ENCODE measurements at places on chromosomes 4 and X.

DNA sequence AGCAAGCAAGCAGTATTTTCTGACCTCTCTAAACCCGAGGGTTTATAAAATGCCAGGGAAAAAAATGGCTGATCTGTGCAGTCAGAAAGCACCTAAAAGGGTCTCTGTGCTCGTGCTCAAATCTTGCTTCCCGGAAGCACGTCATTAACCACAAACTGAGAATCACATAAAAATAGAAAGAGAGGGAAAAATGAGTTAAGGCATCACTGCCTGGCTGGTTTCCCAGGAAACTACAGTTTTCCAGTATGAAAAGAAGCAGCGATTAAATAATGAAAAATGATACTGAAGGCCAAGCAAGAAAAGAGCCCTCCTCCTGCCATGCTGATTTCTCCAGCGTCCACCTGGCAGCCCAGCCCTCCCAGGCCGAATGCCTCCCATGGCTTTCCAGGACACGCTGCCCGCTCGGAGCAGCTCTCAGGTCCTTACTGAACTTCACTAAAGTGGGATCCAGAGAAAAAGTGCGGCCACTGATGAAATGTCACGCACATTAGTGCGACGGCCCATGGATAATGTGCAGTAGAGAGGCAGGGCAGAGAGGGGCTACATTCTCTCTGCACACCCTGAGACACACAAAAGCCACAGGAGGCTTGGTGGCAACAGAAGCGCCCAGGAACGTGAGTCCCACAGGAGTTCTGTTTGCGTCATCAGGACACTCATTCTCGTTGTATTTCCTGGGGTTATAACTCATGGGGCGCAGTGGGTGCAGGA is 80.4 kb downstream of the WFS1 start:
- DNase-seq: no peak

DNA sequence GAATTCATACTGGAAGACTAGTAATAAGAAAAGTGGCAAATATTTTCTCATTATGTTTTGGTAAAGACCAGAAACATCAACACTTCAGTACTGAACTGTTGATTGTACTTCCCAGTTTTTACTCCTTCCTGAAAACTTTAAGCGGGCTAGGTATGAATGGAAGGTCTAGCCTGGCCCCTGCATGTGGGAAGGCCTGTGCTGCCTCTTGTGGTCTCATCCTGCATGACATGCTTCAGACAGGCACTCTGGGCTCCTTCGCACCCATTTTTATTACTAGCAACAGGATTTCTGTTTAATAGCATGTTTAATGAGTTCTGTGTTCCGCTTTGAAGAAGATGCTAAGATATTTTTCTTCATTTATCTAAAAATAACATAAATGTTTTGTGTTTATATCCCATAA is 279.1 kb downstream of the ANK2 start:
- DNase-seq: no peak

DNA sequence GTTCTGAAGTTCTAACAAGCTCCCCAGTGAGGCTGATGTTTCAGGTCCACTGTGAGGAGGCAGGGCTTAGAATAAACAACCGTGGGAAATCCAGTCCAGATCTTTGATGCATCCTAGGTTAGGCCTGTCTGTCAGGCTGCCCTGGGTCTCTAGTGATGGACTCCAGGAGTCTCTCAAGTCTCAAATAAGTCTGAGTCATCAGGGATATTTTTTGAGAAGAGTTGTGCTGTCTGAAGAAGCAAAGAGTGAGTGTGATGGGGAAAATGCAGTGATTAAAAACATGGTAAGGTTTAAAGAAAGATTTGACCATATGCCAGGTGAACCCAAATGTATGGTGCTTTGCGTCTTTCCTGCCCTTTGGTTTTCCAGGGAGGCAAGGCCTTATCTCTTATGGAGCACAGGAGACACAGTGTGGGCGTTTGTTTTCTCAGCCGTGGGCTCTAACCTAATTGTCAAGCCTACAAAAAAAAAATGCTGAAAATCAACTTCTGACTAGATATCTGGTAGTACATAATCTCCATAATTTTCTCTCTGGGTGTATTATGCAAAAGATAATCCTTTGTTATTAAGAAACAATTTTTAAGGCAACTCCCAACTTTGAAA is 100.7 kb downstream of the PTTG2 start:
- no peak for DNase-seq

DNA sequence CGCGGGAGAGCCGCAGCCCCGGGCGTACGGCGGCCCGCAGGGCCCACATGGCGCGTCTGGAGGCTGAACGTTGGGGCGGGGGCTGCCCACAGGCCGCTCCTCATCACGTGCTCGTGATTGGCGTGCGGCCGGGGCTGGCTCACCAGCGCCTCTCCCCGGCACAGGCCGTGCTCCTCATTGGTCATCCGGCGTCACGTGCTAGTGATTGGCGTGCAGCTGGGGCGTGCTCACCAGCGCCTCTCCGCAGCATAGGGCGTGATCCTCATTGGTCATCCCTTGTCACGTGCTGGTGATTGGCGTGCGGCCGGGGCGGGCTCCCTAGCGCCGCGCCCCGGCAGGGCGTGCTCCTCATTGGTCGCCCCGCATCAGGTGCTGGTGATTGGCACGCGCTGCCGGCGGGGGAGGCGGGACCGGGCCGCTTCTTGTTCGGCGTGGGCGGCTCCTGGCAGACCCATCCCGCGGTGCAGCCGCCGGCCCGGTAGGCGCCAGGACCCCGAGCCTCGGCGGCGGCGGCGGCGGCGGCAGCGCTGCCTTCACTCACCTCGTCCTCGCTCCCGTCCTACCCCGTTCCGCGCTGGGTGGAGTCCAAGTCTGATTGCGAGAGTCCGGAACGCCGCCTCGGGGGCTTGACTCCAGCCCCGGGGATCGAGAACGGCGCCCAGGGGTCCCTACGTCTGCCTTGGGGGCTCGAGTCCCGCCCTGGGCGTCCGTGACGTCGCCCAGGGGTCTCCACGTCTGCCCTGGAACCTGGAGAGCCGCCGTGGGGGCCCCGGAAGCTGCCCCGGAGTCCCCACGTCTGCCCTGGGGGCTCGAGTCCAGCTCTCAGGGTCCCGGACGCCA is at the start of gene GTPBP6:
TSS of gene GTPBP6 (minus strand) at position 58 of the 840 bp plus-strand sequence. CDS start at position 49, 9 bp downstream.
- DNase-seq: peak; percentile 98

DNA sequence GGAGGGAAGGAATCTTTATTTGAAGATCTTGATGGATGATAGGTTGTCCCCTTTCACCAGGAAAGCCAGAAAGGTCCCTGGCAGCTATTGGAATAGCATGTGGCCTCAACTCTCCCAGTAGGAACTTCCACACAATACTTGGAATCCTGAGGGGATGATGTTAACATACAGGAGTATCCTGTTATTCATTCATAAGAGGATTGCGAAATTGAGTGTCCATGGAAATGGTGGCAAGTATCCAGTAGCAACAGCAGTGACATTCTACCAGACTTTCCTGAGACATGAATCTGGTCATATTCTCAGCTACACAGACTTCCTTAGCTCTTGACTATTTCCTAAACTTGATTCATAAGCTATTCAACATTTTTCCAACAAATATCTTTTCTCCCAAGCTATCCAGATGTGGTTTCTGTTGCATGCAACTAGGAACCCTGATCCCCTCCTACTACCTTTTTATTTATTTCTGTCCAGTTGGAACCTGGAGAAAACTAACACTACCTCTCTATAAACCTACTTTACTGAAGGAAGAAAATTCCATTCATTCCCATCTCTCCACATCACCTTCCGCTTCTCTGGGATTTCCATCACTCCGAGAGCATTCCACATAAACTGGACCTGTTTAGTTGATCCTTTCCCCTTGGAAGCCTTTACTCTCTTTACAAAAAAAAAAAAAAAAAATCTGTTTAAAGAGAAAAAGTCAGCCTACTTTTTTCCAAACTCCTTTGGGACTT is 101.8 kb downstream of the ANXA5 start:
- no peak for DNase-seq

DNA sequence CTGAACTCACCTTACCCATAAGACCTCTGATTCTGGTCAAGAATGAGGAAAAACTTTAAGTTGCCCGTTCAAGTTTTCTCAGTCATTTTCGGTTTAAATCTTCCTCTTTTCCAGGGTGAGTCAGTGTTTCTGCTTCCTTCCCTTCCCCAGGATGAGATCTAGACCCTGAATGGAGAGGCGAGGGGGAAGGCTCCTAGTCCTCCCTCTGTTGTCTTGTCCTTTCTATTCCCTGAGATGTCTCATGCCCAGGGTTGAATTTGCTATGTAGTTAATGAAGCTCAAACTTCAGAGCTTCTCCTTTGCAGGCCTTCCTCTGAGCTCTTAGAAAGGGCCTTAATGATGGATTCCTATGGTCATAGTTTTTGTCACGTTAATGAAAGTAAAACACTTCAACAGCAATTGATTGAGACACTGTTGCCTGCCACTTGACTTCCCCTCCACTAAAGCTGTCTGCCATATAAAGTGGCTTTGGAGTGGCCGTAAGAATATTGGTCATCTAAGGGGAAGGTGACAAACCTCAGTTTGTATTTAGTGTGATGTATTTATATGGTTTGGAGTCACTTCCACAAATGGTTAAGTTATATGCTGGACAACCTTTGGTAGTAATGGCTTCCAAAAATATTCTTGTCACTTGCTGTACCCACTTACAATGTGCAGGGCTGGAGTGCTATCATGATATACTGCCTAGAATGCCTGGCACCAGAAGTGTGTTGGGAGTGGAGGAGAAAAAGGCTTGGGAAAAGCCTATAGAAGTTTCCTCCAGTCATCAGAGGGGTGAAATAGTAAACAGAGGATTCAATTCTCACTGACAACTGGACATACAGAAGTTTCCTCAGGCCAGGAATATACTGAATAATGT is 24.3 kb upstream of the GPRIN3 start:
- DNase-seq: no peak

DNA sequence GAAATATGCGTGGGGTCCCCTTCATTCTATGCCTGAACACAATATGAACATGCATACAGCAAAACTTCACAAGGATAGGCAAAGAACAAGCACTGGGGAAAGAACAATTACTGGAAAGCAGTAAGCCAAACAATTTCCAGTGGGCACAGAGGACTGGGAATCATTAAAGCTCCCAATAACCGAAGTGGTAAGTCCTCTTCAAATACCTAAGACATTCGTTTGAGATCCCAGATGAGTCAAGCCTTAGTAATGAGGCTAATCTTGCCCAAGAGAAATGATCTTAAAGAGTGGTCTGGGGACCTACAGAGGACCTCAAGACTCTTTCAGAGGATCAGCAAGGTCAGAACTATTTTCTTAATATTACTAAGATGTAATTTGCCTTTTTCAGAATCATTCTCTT is 28.6 kb downstream of the ANAPC10 start:
- DNase-seq: no peak

GRCh38 chr4:56728512-56728911 is 47.4 kb upstream of the HOPX start:
- no peak for DNase-seq

GRCh38 chrX:4905576-4905975 is 1192.1 kb upstream of the PRKX start:
- no peak for DNase-seq

GRCh38 chr4:60327651-60328050 is 872.5 kb upstream of the ADGRL3 start:
- DNase-seq: no peak

DNA sequence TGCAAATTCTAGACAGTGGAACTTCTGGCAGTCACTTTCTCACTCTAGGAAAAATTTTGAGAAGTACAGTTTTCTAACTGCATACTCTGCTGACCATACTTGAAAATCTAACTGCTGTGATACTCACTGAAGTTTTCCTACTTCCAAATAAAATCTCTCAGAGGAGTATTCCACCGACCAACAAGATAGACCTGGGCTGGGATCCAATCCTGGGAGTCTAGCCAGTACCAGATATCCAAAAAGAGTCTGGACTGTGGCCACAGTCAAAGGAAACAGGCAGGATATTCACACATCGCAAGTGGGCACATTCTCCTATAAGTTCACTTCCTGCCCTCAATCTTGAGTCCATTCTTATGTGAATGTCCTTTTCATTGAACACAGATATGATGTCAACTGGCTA is 1138.7 kb upstream of the PCDH7 start:
- DNase-seq: no peak

- DNase-seq: no peak
Observed at GRCh38 chr4:159296061-159296460, 193.2 kb downstream of the RAPGEF2 start.

DNA sequence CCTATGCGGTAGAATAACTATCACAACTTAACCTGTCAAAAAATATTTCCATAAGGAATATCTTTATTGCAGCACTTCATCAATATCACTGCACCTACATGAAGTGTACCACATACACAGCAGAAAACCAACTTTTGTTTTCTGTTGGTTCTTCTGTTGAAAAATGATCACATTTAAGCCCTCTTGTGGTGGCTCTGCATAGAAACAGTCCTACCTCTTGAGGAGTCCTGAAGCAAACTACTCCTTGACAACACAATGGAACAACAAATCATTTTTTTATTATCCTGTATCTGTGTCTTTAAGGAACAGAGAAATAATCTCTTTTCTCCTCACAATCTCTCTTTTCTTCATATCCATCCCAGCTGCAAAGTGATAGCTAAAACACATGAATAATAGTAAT is 39.8 kb upstream of the ATOH1 start:
- DNase-seq: no peak

- DNase-seq: no peak
Observed at GRCh38 chr4:6265546-6265945, 4.1 kb upstream of the WFS1 start.

- no peak for DNase-seq
Observed at GRCh38 chrX:19981947-19982346, 8.9 kb downstream of the BCLAF3 start.

GRCh38 chr4:8400632-8401325 is 39.7 kb downstream of the ACOX3 start:
- DNase-seq: no peak

DNA sequence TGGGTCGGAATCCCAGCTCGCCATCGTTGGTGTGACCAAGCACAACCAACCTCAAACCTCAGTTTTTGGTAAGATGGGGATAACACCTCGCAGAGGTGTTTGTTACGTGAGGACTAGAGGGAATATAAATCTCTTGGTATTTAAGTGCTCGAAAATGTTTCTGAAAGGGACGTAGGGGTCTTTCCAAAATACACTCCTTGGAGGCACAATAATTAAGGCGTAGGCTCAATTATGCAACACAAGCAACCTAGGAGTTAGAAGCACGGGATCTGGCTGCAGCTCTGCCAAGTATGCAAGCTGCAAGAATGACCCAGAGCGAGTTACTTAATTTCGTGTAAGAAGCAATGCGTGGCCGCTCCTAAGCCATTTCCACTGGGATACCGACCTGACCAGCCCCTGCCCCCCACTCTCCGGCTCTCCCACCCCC is 552 bp downstream of the ADH5 start:
- no peak for DNase-seq

GRCh38 chrX:15976396-15976795 is 121.8 kb upstream of the AP1S2 start:
- no peak for DNase-seq

- no peak for DNase-seq
Observed at GRCh38 chr4:110201502-110201901, 3.1 kb upstream of the ELOVL6 start.

Data from stimulated activated CD4-positive, alpha-beta T cell treated with anti-CD3 and anti-CD28 coated beads, Interleukin-4, amount 100 ng/mL, for 48 hours (primary cell).